WTC11 (cell line): ENCODE measurements at places on chromosomes 13 and 19. TPM values are rescaled to one million over a fixed set of nuclear protein-coding genes. Genes with fewer than 3 reads are reported as not detected.
A peak's percentile ranks its signal among the peaks of the same experiment; 100 is the strongest.

- no peak for DNase-seq
Observed at GRCh38 chr13:83182845-83183244, 699.4 kb downstream of the SLITRK1 start.

DNA sequence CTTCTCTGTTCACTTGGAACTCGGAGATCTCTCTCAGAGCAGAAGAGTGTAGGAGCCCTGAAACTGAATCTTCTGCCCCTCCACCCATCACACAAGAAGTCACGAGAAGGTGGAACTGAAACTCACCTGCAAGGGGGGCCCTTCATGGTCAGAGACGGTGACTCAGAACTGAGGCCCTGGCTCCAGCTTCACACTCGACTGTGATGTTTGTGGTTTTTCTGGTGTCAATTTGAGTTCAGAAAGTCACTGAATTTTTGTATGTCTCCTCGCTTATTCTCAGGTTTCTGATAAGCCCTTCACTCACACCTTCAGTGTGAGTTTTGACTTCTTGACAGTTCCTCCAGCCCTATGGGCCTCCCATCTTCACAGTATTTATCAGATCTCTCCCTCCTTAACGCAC, 23.1 kb downstream of the SIGLEC5 start:
- no peak for DNase-seq

DNA sequence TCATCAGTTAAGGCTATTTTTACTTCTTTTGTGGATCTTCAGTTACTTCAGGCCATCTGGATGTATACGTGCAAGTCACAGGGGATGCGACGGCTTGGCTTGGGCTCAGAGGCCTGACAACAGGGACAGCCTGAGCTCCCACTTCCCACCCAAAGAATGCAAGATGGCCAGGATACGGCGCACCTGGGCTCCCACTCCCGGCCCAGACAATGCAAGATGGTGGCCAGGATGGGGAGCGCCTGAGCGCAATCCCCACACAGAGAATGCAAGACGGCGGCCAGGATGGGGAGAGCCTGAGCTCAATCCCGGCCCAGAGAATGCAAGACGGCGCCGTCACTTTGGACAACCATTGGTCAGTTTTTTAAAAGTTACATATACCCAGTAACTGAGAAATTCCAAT, 25.3 kb upstream of the MIER2 start:
- no peak for DNase-seq

GRCh38 chr19:39828654-39829032, 5.3 kb downstream of the DYRK1B start:
- no peak for DNase-seq

GRCh38 chr13:64332048-64332447, 2898.1 kb downstream of the PCDH9 start:
- DNase-seq = no peak

DNA sequence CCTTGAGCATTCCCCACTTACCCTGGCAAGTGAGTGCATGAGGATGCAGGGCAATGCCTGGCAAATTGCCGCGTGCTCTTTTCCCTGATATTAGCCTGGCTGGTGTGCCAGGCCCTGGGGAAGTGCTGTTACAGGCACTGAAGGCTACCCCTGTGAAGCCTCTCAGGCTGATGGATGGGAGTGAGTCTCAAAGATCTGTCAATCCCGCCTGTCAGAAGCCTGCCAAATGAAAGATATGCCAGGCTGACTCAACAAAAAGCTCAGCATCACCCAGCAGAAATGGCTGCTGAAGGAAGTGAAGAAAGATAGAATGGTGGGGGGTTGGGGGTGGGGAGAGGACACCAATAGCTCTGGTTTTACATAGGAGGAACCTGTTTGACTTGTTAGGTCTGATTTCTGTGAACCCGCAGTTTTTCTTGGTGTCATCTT, 112.1 kb downstream of the LACC1 start:
- DNase-seq = no peak

DNA sequence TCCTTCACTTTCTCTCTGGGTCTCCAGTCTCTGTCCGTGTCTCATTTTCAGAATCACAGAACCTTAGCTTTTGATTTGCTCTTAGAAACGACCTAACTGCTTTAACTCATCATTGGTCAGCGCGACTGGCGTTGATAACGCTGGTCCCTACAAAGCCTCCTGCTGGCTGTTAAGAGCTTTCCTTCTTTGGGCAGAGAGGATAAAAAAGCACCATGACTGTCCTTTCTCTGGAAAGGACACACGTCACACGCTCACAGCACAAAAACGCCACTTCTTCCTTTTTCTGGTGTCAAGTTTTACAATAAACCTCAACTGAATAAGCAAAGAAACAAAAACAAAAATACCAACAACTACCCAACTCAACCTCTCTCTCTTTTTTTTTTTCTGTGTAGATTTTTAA, 1.7 kb upstream of the KLK12 start:
- DNase-seq = no peak

DNA sequence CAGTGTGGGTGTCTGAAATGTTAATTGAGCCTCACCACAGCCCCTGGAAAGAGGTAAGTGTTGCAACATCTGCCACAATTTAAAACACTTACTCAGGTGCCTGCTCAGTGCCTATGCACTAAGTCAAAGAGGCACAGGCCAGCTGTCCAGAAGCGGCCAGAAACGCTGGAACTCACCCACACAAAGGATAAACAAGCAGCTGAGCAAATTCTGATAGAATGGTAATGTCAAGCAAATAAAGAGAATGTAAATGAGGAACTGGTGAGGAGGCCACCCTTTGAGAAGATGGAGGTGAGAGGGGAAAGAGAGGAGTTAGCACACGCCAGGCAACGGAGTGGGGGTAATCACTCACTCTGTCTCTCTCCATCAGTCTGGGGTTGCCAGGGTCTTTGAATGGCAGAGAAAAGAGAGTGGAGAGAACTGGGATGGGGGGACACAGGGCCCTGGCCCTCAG, 67.7 kb upstream of the SERP2 start:
- no peak for DNase-seq

DNA sequence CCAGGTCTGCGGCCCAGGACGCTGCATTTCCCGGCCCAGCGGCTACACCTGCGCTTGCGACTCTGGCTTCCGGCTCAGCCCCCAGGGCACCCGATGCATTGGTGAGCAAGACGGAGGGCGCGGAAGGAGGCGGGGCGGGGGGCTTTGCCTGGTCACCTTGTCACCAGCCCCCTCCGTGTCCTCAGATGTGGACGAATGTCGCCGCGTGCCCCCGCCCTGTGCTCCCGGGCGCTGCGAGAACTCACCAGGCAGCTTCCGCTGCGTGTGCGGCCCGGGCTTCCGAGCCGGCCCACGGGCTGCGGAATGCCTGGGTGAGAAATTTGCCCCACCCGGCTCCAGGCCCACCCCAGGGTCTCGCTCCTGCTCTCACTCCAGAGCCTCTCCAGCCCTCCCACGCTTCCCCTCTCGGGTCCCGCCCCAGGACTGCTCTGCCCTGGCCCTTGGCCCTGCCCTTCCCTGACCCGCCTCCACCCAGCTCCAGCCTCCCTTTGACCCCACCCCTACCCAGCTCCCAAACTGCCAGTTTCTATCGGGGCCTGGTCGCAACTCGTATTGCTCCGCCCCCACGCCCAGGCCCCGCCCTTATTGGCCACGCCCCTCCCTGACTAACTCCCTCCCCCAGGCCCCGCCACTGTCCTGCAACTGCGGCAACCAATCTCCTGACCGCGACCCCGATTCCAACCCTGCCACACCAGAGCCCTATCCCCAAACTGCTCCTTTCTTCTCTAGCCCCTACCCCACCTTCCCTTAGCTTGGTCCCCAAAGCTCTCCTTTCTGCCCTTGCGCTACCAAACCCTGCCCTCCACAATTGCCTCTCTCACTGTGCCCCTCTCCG, 8.6 kb downstream of the LTBP4 start:
- DNase-seq = peak; percentile 96

DNA sequence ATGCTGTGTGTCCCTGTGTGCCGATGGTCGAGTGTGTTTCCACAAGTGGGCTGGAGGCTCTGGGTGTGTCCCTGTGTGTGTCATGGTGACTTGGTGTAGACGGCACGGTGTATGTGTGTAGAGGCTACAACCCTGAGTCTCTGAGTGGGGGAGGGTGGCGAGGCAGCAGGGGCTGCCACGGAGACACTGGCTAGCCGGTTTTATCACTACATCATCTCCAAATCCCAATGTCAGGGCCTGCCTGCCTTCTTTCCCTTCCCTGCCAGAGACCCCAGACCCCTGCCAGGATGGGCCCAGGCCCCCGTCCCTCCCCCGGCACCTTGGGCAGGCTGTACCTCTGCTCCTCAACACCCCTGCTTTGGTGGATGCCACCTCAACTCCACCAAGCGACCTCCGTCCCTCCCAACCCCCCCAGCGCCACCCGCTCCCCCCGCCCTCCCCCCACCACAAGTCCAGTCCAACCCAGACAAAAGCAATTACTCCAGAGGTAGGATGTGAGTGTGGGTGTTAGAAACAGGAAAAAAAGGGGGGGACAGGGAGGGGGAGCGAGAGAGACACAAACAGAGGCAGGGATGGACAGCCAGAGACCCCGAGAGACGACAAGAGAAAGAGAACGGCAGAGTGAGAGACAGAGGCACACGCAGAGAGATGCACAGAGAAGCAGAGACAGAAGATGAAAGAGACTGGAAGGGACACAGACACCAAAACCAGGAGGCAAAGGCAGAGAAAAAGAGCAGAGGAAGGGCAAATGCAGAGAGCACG, 21.6 kb upstream of the POU2F2 start:
- DNase-seq = no peak

GRCh38 chr19:16376649-16377048, 52.0 kb downstream of the KLF2 start:
- peak; percentile 76 for DNase-seq

- no peak for DNase-seq
Observed at GRCh38 chr13:51599444-51600176, 15.3 kb downstream of the WDFY2 start.

DNA sequence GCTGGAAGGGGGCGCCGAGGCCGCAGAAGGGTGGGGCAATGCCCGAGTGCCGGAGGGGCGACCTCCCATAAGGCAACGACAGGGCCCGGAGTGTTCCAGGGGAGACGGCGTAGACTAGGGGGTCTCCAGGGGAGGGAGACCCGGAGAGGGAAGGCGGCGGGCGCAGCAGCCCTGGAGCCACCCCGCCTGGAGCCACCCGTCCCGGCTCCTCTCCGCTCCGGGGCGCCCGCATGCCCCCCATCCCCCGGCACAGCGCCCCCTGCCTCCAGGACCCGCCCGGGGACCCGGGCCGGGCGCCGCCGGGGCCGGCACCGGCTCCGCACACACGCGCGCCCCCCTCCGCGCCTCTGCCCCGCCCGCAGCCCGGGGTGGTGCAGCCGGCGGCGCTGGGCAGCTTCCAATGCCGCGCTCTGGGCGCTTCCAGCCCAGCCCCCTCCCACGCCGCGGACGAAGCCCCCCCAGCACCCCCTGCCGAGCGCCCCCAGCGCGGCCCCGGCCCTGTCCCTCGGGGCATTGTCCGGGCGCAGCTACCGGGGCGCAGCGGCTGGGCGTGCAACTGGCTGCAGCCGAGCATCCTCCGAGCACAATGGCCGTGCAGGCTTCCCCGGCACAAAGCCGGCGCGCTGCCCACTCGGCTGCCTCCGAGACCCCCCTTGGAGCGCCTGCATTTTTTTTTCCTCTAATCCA, 519 bp downstream of the PTPRS start:
- peak; percentile 29 for DNase-seq

GRCh38 chr13:111906306-111906705, 160.6 kb upstream of the SOX1 start:
- no peak for DNase-seq

GRCh38 chr13:21537105-21537504, 66.9 kb downstream of the MICU2 start:
- DNase-seq = no peak

GRCh38 chr19:49057636-49058234, at the start of gene CGB7:
Gene CGB7, minus strand, starts transcription at chr19:49057749. Its CDS starts 2,374 bp downstream, at chr19:49055375.
- peak; percentile 86 for DNase-seq

DNA sequence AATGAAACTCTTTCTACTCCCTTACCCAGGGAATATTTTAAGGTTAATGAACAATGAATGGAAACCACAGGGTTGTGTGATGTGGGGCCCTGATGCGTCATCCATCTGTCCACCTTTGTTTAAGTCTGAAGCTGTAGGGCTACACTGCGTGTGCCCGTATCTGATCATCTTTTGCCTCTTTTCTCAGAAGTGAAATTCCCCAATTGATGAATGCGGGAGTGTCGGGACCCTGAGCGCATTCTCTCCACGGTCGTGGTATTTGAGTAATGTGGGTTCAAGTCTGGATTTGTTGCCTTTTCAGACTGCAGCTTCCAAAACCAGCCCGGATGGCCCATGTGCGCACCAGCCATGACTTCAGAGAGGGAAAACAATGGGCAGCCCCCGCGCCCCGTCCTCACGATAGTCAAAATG, 112.3 kb downstream of the COL4A2 start:
- no peak for DNase-seq

- DNase-seq = no peak
Observed at GRCh38 chr19:53131085-53131590, 1.6 kb downstream of the ZNF415 start.

GRCh38 chr19:35059006-35059798, 17.7 kb downstream of the HPN start:
- no peak for DNase-seq

GRCh38 chr13:78305171-78305570, 298.2 kb downstream of the POU4F1 start:
- DNase-seq = no peak

DNA sequence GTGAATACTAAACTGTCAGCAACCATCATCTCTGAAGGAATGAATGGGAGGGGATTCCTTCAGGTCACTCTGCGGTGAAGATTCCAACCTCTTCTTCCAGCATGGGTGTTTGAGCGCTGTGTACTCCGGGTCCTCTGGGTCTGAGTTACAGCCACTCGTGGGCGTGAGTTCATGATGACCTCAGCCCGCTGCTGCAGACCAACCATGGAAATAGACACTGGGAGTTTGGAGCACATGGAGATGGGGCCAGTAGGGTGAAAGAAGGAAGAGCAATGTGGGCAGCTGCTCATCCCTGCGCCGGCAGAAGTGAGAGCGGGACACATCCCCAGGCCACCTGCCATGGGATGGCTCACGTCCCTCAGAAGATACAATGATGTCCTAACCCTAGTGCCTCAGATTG, 16.8 kb upstream of the RAB20 start:
- no peak for DNase-seq

GRCh38 chr13:80560609-80561008, 219.7 kb upstream of the SPRY2 start:
- DNase-seq = no peak

GRCh38 chr13:29284726-29285125, 310.8 kb downstream of the SLC7A1 start:
- DNase-seq = no peak

GRCh38 chr13:78201411-78201810, 282.8 kb upstream of the EDNRB start:
- DNase-seq = no peak

GRCh38 chr13:99418843-99419140, 82.5 kb upstream of the TM9SF2 start:
- no peak for DNase-seq

The GPI gene
- total RNA-seq = 389 to 452 TPM (median 446 TPM) in 3 replicates

The ZNF724 gene
- 47.9 to 59.0 TPM (median 48.2 TPM) in 3 replicates for total RNA-seq

The SKA3 gene
- total RNA-seq = 38.8 to 45.7 TPM (median 42.1 TPM) in 3 replicates

The GRIK5 gene
- total RNA-seq = 52.3 to 71.3 TPM (median 66.3 TPM) in 3 replicates

The MISP gene
- total RNA-seq = 0.66 to 0.78 TPM (median 0.70 TPM) in 3 replicates

The NLRP11 gene
- not detected in 3 replicates for total RNA-seq

The ZNF865 gene
- total RNA-seq = 18.5 to 21.7 TPM (median 19.0 TPM) in 3 replicates

The ZNF554 gene
- total RNA-seq = 5.7 to 6.2 TPM (median 6.1 TPM) in 3 replicates

The ZNF737 gene
- total RNA-seq = 15.6 to 20.2 TPM (median 16.2 TPM) in 3 replicates

The KLK14 gene
- total RNA-seq = 1.1 to 1.6 TPM (median 1.4 TPM) in 3 replicates

The CEACAM20 gene
- not detected in 3 replicates for total RNA-seq

The LILRB3 gene
- not detected in 3 replicates for total RNA-seq

The STXBP2 gene
- total RNA-seq = 68.9 to 79.3 TPM (median 73.0 TPM) in 3 replicates

The NCAN gene
- 1.9 to 3.0 TPM (median 2.5 TPM) in 3 replicates for total RNA-seq

The SIGLECL1 gene
- not detected in 3 replicates for total RNA-seq

The DAND5 gene
- total RNA-seq = 0.18 to 0.23 TPM (median 0.22 TPM) in 3 replicates
